ENCODE measurements at places on chromosomes 3 and 15.

- DNase-seq, result no peak
Measured at GRCh38 chr15:85492406-85492805, 112.0 kb downstream of the AKAP13 start.

GRCh38 chr3:114770874-114771273, 376.2 kb downstream of the ZBTB20 start:
- no peak for DNase-seq

DNA sequence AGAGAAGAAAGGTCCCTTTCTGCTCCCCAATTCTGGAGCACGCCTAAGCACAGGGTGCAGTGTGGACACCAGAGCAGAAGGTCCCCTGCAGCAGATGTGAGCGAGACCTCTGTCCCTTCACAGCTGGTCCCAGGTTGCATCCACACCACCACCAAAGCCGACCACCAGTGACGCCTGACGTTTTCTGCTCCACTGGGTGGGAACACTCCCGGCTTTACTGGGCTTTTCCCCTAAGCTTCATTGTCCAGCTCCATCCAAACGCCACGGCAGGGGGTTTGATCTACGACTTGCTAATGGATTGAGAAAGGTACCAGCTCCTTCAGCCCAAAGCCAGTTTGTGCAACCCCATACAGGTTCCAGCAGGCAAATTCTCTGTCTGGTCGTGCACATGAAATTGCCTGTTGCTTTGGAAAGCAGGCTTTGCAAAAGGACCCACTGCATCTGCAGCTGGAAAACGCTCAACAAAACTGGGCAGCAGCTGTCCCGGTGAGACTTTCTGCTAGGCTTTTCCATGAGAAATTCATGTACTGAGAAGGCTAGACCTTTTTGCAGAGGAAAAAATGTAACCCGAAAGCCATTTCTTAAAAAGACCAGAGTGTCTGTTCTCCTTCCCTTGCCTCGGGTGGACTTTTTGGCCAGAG, 31.1 kb downstream of the ADAMTS17 start:
- DNase-seq, result no peak

- DNase-seq, result no peak
Measured at GRCh38 chr15:70195587-70196305, 98.0 kb upstream of the TLE3 start.

- DNase-seq, result no peak
Measured at GRCh38 chr3:132624790-132625189, 27.7 kb downstream of the ACKR4 start.

DNA sequence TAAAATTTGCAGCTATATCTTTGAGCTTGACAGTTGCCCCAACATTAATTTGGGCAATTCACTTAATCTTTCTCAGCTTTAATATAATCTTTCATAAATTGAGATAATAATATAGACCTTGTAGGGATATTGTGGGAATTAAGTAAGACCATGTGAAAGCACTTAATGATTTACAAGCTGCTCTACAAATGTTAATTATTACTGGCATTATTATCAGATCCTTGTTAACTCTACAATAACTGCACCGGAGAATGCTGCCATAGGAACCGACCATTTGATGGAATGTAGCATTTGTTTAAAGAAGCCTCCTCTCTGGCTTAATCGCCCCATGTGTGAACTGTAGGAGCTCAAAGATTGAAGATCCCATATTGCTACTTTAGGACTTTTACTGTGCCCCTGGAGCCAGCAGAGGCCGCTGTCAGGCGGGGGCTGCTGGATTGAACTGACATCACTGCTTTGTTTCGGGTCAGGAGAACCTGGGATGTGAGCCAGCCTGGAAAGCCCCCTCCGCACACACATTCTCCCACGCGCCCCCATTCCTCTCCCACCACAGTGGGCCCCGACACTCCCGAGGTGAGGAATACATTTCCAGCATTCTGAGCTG, 154.2 kb upstream of the TNIK start:
- DNase-seq, result no peak

- DNase-seq, result no peak
Measured at GRCh38 chr3:71893122-71893521, 108.2 kb upstream of the PROK2 start.

DNA sequence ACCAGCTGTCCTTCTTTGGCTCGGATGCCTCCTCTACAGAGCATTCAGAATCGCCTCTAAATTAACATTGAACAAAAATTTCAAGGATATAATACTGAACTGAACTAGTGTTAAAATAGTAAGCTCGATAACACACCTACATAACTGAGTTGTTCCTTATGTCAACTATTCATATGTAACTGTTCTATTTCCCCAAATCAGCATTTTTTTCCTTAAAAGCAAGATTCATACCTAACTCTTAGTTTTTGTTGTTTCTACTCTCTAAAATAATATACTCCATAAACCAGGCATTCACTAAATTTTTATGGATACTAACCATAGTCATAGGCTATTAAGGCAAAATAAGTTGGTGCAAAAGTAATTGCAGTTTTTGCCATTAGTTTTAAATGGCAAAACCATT, 32.7 kb upstream of the OSTN start:
- no peak for DNase-seq

DNA sequence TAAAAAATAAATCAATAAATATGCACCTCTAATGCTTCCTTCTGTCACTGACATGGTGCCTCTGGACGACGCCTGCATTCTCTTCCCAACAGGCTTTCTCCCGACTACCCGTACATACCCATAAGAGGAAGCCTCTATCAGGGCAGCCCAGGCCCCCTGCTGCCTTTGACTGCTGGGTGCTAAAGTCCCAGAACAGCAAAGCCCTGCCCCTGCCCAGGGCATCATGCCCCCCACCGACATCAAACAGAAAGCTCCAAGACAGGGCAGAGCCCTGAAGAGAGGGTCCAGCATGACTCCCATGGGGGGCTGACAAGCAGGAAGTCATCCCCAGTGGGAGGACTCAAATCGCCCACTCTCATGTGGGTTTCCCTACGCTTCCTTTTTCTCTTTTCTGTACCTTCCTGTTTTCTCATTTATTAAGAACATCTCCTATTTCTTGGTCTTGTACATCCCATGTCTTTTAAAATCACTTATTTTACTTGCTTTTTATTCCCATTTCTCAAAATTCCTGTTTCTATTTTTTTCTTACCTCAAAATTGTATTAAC, 23.4 kb downstream of the XPC start:
- DNase-seq, result no peak

DNA sequence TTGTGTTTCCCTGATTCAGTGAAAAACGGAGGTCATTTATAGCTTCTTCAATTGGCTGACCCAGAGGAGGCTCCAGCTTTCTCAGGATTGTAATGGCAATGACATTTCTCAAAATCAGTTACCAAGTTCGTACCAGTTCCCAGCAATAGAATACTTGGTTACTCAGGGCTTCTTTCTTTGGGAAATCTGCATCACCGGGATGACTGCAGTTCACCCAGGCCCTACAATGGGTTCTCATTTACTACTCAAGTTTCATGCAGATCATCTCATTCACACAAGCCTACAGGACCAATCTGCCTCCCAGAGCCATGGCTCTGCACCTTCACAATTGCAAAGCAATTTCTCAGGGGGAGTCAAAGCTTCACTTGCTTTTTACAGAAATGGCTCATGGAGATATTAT, 109.6 kb downstream of the FHIT start:
- no peak for DNase-seq

DNA sequence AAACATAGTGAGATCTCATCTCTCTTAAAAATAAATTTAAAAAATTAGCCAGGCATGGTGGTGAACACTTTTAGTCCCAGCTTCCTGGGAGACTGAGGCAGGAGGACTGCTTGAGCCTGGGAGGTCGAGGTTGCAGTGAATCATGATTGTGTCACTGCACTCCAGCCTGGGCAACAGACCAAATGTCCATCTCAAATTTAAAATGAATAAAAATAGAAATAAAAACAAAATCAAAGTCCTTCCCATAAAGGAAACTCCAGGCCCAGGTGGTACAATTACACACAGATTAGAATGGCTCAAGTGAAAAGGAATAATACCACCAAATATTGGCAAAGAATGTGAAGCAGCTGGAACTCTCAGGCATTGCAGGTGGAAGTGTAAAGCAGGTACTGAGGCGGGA, 19.3 kb upstream of the ATP10A start:
- no peak for DNase-seq

DNA sequence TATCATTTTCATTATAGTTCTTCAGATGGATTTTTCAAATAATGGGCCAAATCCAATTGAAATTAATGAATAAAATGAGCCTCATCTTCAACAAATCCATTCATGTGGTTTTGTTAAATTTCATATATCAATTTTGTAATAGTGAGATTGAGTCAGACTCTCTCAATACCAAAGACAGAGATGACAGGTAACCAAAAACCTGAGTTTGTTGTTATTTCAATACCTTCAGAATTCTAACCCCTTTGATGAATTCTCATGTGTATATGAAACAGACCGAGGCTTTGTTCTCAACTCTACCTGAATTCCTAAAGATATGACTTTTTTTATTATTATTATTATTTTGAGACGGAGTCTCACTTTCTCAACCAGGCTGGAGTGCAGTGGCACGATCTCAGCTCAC, 92.8 kb downstream of the FOXP1 start:
- no peak for DNase-seq

DNA sequence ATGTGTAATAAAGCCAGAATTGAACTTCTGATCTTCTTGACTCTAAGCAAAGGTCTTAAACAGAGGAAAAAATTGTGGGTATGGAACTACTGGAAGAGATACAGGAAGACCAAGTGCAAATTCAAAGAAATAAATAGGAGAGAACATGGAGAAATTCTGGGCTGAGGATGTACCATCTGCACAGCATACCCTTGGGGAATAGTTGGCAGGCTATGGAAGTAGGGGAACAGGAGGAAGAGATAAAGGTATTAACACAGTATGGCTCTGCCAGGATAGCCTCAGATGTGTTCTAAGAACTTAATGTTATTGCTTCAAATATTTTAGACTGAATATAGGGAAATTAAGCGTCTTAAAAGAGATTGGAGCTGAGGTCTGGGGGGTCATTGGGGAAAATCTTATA, 485.4 kb downstream of the CNTN3 start:
- DNase-seq, result no peak

- DNase-seq, result no peak
Measured at GRCh38 chr3:111070772-111071256, 802 bp upstream of the NECTIN3 start.

- DNase-seq, result no peak
Measured at GRCh38 chr15:97026781-97027180, 696.3 kb downstream of the NR2F2 start.

Measured in progenitor cell of endocrine pancreas (in vitro differentiated cells).